H1 (cell line): ENCODE measurements at places on chromosomes 4 and X.

DNA sequence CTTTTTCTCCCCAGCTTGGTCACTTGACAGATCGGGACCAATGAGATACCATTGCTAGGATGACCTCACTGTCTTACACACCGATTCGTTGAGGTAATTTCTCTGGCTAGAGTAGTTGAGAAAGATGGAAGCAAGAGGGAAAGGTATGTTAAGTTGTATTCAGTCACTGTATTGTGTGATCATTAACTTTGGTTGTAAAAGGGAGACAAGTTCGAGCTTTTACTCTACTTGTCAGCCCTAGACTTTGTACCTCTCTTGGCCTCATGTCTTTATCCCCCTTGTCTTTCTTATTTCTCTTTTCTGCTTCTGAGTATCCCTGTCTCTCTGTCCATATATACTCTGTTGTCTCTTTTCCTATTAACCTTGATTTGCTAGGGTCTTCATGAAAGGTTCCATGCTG lies 15.5 kb downstream of the FMR1 start:
- no peak for DNase-seq

- no peak for DNase-seq
Measured at GRCh38 chrX:21885568-21885967, 29.8 kb downstream of the YY2 start.

DNA sequence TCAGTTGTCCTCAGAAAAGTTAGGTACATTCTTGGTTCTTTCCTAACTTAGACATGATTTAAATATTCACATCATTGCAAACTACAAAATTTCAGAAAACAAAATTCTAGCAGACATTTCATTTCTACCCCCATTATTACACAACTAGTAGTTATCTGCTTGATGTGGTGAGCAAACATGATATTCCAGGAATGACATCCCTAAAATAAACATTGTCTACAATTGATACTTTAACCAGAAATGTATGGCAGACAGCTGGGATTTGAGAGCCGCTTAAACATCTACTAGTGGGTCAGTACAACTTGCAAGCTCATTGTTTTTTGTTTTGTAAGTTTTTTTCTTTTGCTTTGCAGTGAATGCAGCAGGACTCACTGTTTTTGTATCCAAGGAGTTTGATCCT lies 32.1 kb upstream of the AMBN start:
- DNase-seq = no peak

- DNase-seq = no peak
Measured at GRCh38 chrX:9301836-9302235, 163.0 kb upstream of the TBL1X start.

GRCh38 chrX:150577174-150577573 lies 8.8 kb downstream of the MTM1 start:
- no peak for DNase-seq

- DNase-seq = no peak
Measured at GRCh38 chrX:7580127-7580526, 262.8 kb upstream of the VCX start.

DNA sequence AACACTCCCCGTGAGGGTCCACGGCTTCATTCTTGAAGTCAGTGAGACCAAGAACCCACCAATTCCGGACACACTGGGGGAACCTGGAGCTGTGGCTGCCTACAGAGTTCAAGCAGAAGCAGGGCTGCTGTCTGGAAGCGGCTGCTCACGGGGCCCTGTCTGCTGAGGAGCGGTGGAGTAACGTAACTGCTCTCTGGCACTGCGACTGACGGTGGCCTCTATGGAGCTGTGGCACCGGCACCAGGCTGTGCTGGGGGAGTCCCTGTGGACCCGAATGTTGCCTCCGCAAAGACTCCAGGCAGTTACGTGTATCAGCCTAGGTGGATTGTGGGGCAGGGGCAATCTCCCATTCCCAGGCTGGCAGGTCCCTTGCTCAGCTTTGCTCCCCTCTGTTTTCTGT lies 703.3 kb upstream of the FRG1 start:
- DNase-seq = no peak

GRCh38 chr4:119031218-119031617 lies 104.4 kb upstream of the MYOZ2 start:
- no peak for DNase-seq
